Activated CD4-positive, alpha-beta T cell treated with anti-CD3 and anti-CD28 coated beads, Interleukin-2, amount 50 U/mL, for 24 hours (primary cell): ENCODE measurements at places on chromosomes 1 and 21.

- DNase-seq = no peak
Observed at GRCh38 chr1:41842326-41842725, 76.4 kb downstream of the HIVEP3 start.

DNA sequence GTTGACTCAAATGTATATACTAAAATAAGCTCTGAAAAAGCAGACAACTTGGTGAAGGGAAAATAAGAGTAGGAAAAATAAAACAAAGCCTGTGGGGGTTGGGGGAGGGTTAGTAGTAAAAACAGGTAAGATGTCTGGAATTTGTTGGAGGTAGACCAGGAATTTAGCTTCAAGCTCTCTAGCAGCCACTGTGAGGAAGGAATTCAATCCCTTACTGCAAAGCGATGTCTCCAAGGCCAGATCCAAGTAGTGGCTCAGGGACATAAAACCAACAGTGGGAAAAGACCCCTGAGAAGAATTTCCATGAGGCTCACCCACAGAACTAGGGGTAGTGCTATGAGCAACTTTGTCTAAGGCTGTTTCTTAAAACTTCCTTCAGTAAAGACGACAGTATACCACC, 7.8 kb downstream of the ANGPTL7 start:
- DNase-seq = no peak

DNA sequence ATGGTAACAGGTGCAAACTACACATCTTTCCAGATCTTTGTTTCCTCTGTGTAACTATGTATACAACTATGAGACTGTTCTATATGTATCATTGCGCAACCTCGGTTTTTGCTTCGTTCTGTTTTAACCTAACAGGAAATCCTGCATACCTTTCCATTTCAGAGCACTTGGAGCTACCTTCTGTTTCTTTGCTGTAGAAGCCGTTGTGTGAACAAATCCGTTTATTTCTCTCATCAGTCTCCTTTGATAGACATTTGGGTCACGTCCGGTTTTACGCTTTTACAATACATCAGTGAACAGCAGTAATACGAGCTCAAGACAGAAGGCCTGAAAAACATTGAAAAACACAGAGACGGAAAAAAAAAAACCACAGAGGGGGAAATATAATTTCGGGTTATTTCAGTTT, 10.5 kb downstream of the ATP5IF1 start:
- DNase-seq = peak; percentile 27

DNA sequence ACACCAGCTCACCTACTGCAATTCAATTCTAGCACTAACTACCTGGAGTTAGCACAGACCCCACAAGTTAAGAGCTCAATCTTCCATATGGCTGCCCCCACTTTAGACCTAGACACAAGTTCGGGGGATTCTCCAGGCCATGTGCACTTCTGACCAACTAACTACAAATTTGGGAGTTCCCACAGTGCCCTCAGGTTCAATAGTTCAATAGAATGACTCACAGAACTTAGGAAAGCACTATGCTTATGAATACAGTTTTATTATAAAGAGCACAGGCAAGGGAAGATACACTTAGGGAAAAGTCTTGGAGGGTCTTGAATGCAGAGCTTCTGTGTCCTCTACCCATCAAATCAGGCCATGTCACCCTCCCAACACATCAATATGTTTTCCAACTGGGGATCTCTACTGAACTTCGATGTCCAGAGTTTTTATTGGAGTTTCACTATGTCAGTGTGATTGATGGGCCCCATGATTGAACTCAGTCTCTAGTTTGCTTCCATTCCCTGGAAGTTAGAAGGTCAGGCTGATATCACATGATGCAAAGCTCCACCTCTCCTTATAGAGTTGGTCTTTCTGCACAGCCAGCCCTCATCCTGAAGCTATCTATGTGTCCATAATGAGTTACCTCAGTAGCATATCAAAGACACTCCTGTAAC, 46.1 kb downstream of the RAVER2 start:
- no peak for DNase-seq

DNA sequence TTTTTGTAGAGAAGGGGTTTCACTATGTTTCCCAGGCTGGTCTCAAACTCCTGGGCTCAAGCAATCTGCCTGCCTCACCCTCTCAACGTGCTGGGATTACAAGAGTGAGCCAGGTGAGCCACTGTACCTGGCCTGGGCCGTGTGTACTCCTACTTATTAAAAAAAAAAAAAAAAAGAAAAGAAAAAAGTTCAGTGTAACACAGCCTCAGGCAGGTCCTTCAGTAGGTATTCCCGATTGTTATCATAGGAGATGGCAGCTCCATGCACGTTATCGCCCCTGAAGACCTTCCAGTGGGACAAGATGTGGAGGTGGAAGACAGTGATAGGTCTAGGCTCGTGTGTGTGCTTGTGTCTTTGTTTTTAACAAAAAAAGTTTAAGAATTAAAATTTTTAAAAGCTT, 3.3 kb downstream of the ECHDC2 start:
- no peak for DNase-seq

GRCh38 chr1:2556277-2556677, at the start of gene TNFRSF14:
Gene TNFRSF14 (plus strand): TSS chr1:2556371. CDS start chr1:2556665, 294 bp downstream.
- peak; percentile 62 for DNase-seq

- no peak for DNase-seq
Observed at GRCh38 chr1:47627016-47627415, 189.2 kb downstream of the FOXD2 start.

GRCh38 chr21:39000496-39000895, 182.8 kb downstream of the PSMG1 start:
- DNase-seq = no peak

DNA sequence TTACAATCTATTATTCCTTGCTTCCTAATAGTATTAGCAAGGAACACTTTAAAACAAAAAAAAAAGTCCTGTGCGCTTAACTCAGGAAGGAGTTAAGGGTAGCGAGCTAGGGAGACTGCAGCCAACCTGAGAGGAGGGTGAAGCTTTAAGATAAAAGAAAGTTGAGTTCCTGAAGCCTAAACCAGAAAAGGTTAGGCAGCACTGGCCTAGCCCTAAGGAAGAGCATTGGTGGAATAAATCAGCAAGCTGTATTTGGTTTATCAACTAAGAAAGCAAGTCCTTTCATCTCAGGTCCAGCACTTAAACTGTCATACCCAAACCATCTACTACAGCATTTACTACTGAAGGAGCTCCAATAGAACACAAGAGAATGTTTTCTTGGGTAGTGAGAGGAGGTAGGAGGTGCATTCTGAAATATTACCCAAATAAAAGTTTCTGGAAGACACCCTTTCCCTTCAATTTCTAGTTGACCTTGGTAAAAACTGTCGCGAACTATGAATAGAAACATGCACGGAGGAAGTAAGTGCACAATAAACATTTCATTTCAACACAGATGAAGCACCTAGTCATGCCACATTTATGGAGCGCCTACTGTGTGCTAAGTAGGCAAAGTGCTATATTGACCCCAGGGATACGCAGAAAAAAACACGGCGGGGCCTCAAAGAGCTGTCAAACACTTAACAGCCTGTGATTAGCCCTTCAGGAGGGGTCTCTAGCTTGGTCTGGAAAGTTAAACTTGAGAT, 1.3 kb downstream of the GLRX2 start:
- no peak for DNase-seq

DNA sequence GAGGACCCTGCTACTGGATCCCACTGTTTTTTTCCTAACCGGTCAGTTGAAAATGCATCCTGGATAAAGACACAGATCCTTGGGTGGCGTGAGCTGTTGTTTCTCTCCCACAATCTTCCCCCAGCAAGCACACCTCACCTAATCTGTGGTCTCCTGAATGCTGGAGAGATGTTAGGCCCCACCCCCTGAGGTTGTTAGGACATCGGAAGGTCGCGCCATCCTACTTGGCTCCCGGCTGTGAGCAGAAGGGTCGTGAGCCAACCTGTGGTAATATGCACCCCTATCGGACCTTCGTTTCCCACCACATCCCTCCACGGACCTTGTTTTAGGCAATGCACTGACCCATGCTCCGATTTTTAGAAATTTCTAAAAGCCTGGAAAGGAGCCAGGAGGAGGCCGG, 89.9 kb upstream of the IPO9 start:
- no peak for DNase-seq

DNA sequence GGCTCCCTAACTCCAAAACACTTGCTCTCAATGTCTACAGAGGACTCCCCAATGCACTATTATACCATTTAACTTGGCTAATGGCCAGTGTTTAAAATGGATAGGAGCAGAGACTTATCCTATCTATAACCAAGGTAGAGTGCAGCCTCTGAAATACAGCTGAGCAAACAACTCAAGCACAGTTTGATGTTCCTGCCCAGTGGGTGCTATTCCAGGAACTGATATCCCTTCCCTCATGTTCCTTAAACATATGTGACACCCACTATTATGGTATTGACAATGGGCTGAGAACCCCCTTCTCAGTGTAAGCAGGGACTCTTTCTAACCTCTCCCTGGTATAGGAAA, 51.7 kb downstream of the SH3GLB1 start:
- no peak for DNase-seq

DNA sequence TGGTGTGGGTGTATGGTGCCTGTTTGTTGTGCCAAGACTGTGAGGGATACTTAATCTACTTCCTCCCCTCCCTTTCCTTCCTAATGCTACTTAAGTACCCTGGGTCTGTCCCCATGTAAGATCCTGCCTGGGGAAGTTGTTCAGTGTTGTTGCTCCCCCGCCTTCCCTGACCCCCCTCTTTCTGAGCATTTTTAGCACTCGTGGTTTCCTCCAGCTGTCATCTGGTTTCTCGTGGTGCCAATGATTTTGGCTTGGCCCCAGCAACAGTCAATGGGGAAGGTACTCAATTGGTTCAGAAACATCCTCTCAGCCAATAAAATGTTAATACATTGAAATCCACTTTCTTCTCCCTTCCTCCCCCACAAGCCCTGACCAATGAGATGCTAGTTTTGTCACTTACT, 8.0 kb upstream of the B4GALT3 start:
- no peak for DNase-seq

DNA sequence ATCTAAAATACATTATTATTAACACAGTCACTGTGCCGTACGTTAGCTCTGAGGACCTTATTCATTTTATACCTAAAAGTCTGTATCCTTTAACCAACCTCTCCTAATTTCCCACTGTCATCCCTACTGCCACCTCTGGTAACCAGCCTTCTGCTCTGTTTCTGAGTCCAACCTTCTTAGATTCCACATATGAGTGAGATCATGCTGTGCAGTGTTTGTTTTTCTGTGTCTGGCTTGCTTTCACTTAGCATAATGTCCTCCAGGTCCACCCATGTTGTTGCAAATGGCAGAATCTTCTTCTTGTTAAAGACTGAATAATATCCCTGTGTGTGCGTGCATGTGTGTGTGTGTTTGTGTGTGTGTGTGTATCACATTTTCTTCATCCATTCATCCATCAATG, 64.2 kb downstream of the ETS2 start:
- DNase-seq = no peak

DNA sequence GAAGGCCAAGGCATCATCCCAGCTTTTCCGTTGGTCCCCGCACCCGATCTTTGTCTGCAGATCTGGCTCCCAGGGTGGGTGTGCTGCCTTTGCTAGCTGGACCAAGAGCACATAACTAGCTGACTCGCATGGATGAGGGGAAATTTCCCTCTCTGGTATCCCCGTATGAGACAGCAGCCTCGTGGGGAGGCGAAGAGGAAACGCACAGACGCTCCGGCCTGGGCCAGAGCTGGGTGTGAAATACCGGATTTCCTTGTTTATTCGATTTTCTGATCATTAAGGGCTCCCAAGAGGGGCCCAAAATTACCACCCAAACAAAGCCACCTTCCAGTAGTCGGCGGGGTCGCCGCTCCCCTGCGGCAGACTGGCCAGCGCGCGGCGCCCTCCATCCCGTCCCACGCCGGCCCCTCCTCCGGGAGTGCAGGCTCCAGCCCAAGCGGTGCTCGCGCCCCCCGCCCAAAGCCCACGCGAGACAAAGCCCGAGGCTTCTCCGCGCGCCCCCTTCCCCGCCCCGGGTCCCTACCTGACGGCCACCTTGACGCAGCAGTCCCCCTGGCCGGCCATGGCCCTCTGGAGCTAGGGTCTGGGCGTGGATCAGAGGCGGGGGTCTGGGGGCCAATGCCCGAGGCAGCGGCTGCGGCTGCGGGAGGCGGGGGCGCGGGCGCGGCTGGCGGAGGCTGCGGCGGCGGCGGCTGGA, 546 bp downstream of the KIF21B start:
- no peak for DNase-seq

DNA sequence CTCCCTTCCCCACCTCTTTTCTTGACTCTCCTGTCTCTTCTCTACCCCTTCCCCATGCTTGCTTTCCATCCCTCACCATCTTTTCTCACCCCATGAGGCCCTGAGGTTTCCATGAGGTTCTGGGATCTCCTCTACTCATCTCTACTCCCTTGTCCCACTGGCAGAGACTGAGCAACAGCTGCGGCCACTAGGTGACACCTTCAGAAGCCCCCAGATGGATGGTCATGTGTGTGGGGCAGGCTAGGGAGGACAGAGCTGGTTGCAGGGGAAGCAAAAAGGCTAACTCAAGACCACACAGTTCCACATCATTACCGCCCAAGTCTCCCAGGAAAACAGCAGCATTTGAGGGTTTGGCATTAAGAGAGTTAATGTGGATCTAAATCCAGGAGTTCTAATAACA, 45.0 kb downstream of the LRRN2 start:
- DNase-seq = no peak

GRCh38 chr1:8456308-8456912, 138.5 kb downstream of the SLC45A1 start:
- no peak for DNase-seq

GRCh38 chr1:51861669-51862068, 16.9 kb downstream of the NRDC start:
- no peak for DNase-seq

GRCh38 chr1:23555270-23555985, 3.9 kb downstream of the ID3 start:
- no peak for DNase-seq
